ENCODE measurements at places on chromosomes 12 and 14. TPM values are rescaled to one million over a fixed set of nuclear protein-coding genes. Genes with fewer than 3 reads are reported as not detected.
A peak's percentile ranks its signal among the peaks of the same experiment; 100 is the strongest.

DNA sequence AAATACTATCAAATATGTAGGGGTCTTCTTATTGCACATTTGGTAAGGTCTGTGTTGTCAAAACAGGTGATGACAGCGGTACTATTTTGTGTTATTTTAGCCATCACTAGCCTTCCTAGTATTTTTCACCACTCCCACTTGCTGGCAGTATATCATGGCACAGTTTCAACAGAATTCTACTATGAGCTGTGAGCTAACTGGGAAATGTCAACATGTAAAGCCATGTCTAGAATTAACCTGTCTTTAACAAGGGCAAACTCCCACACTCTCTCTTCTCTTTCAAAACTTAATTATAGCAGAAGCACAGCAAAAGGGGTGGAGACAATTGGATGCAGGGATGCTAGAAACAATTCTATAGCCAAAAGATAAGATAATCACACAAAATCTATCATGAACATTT is 253.4 kb downstream of the PAX9 start:
- no peak for DNase-seq

DNA sequence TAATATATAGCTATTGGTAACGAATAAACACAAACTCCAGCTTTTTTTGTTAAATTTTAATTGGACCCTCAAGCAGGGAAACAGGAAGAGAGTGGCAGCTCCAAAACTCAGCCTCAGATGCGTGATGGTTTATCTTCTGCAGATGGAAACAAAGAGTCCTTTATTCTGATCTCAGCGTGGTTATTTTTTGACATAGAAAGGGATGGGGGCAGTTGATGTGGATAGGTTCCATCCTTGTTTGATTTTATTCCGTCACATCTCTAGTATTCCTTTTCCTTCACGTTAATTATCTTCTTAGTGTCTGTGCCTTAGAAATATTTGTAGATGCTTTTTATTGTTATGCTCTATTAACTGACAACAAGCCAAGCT is 447.6 kb upstream of the SEL1L start:
- DNase-seq, result no peak

GRCh38 chr12:26737487-26738030 is 95.4 kb downstream of the ITPR2 start:
- no peak for DNase-seq

- DNase-seq, result no peak
Measured at GRCh38 chr12:2147335-2147734, 94.5 kb downstream of the CACNA1C start.

DNA sequence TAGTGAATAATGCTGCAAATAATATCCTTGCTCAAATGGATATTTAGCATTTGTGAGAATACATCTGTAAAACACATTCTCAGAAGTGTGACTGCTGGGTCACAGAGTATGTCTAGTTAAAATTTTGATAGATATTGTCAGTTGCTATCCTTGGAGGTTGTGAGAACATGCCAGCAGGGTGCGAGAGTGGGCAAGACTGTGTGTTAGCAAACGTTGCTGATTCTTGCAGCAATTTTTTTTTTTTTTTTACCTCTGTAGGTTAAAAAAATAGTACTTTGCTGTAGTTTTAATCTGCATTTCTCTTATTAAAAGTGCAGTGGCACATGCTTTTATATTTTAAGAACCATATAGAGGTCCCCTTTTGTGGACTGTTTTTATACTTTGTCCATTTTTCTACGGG is 4.5 kb upstream of the NYNRIN start:
- no peak for DNase-seq

- no peak for DNase-seq
Measured at GRCh38 chr12:103665971-103666370, 78.9 kb downstream of the STAB2 start.

Gene KIF26A
- total RNA-seq, result 0.26 TPM

GRCh38 chr12:62621101-62621638 is 154.5 kb downstream of the MON2 start:
- no peak for DNase-seq

DNA sequence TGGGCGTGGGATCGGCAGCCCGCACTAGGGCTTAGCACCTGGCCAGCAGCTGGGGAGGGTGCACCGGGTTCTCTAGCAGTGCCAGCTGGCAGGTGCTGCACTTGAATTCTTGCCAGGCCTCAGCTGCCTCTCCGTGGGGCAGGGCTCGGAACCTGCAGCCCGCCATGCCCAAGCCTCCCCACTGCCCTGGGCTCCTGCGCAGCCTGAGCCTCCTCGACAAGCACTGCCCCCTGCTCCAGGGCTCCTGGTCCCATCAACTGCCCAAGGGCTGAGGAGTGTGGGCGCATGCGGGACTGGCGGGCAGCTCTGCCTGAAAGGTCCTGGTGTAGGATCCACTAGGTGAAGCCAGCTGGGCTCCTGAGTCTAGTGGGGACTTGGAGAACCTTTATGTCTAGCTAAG is 30.6 kb upstream of the SDR39U1 start:
- DNase-seq, result no peak

Gene KIF5A
- 1.4 TPM for total RNA-seq

GRCh38 chr14:85865701-85866100 is 335.8 kb downstream of the FLRT2 start:
- no peak for DNase-seq

Gene OR6C74
- total RNA-seq, result not detected

Gene KLHL33
- 2.4 TPM for total RNA-seq

- DNase-seq, result no peak
Measured at GRCh38 chr12:89831310-89832095, 122.9 kb upstream of the ATP2B1 start.

Gene CDKL1
- total RNA-seq, result 8.1 TPM

DNA sequence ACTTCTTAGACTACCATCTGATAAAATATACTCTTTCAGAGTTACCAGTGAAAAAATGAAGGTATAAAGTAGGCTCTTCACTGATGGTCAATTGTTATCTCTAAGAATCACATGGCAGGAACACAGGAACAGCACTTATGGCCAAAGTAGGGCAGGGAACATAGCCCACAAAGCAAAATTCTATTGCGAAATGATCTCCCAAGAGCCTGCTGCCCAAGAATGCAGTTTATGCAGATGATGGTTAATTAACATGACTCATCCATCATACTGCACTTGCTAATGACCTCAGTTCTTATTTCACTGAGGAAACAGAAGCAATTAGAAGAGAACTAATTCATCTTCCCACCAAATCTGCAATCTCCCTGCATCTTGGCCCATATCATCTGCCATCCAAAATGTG is 133.8 kb downstream of the SLC2A13 start:
- DNase-seq, result no peak

GRCh38 chr14:57512220-57512619 is 18.6 kb upstream of the CCDC198 start:
- DNase-seq, result no peak

GRCh38 chr12:124764451-124764850 is 99.2 kb downstream of the SCARB1 start:
- DNase-seq, result peak; percentile 55

- no peak for DNase-seq
Measured at GRCh38 chr12:22306311-22306710, 28.2 kb downstream of the ST8SIA1 start.

GRCh38 chr12:85616201-85616600 is 220.0 kb downstream of the RASSF9 start:
- DNase-seq, result no peak

GRCh38 chr12:72793796-72794195 is 521.6 kb downstream of the TRHDE start:
- no peak for DNase-seq

- DNase-seq, result no peak
Measured at GRCh38 chr12:130813949-130814348, 25.1 kb downstream of the STX2 start.

DNA sequence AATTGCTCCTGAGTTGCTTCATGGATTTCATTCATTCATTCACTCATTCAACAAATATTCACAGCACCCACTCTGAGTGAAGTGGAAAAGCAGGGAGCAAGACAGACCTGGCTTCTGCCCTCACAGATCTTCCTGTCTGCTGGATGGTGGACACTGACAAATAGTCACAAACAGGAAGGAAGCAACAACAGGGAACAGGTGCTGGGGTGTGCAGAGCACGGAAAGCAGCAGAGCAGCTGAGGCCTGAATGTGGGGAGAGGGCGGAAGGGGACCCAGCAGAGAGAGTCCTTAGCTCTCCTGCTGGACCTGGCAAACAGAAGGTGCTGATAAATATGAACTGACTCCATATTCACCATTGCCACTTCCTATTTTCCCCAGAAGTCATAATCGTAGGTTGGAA is 54.4 kb downstream of the SETD3 start:
- DNase-seq, result no peak

DNA sequence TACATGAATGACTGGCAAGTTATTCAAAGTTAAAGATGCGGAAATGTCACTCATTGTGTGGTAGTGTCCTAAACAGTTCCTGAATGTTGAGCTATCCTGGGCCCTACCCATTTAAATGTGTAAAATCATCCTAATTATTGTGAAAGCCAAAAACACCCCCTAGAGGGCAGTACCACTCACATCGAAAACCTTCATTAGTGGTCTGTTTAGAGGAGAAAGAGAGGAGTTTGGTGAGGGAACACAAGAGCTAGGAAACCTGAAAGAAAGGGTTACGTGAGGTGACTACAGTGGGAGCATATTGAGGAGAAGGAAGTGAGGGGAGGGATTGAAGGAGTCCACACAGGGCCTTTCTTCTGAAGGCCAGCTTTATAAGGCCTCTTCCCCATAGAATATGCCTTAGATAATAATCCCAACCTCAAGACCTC is 2.5 kb upstream of the TEP1 start:
- DNase-seq, result peak; percentile 69

DNA sequence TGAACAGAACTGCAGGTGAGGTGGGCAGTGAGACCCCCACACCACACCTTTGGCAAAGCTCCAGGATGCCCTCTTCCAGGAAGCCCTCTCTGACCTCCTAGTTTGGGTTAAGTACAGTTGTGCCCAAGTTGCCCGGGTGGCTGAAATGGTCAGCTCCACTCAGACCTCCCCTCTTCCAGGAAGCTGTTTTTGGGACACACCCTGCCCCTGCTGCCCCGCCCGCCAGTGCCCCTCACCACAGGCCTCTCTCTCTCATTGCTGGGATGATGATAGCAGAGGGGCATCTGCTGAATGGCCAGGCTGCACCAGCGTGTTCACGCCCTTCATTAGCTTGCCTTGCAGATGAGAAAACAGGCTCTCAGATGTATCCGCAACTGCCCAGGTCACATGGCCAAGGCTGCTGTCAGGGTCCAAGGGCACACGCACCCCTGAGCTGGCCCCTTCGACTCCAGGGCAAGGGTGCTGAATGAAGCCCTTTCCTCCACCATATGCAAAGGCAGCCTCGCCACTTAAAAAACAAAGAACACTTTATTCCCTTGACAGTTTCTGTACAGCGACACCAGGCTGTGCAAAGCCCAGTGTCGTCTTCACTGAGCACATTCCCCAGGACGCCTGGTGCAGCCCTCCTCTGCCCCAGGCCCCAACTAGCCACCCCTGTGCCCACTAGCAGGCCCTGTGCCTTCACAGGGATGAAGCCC is 15.5 kb downstream of the SLC25A29 start:
- DNase-seq, result no peak

DNA sequence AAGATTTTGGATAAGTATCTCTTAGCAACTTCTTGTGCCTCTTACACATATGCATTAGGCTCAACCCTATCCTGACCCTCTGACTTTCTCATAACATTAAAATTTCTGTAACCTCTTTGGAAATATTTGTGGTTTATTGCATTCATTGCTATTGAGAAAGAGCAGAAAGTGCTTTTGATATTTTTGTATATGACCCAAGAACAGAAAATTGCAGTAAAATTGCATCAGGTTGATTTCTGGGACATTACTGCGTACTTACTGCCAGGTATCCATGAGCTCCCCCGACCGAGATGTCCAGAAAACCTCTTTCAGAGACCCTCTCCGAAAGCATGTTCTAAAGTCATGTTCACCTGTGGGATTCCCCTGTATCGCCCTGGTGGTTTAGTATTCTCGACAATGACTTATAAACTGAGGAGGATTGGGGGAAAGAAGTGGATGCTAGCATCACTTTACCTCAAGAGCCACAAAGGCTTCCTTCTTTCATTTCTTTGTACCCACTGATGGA is 14.5 kb upstream of the IL22 start:
- DNase-seq, result peak; percentile 32

Gene DTX3
- 17.8 TPM for total RNA-seq

DNA sequence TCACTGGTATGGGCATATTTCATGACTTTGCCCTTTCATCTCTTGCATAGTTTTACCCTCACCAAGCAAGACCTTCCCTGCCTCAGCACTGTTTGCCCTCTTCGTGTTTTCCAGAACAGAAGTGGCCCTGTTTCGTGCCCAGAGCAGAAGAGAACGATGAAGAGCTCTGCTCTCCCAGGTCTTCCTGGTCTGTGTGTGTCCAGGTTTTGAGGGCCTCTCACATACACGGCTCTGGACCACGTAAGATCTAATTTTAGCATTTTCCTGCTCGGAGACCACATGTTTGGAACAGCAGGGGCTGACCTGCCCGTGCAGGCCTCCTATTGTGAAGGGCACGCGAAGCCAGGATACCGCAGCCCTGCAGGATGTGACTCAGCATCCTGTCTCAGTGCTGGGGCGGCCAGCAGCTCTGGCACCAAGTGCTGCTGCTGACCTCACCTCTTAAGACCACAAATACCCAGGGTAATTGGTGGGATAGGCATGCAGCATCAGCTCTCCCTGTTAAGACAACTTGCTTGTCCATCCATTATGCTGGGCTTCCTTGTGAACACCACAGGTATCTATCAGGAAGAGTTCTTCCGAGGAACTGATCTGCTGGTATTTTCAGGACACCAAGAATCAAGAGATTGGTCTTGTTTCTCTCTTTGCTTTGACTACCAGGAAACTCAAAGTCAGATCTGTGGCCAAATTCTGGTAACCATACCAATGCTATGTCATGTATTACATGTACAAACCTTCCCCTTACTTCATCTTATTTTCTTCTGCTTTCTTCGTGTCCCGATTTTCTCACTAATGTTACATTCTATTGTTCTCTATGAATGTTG is 19.0 kb downstream of the SSH1 start:
- peak; percentile 88 for DNase-seq

Gene CDKN3
- total RNA-seq, result 123 TPM

DNA sequence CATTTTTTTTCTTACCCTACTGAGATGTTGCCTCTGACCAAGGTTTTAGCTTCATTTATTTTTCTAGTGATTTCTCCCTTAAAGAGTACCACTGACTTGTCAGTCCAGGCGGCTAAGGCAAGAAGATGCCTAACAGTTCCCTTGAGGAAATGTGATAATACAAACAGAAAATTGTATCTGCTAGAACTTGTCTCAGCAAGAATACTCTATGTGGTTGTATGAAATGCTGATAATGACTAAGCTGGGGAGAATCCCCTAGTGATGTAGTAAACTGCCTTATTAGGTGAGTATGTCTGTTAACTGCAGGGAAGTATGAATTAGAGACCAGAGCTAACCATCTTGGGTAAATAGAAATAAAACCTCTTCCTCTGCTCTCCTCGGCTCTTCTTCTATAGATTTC is 6.7 kb downstream of the C12orf54 start:
- no peak for DNase-seq
